PC-9 (cell line): ENCODE measurements at places on chromosomes 1 and 21.

DNA sequence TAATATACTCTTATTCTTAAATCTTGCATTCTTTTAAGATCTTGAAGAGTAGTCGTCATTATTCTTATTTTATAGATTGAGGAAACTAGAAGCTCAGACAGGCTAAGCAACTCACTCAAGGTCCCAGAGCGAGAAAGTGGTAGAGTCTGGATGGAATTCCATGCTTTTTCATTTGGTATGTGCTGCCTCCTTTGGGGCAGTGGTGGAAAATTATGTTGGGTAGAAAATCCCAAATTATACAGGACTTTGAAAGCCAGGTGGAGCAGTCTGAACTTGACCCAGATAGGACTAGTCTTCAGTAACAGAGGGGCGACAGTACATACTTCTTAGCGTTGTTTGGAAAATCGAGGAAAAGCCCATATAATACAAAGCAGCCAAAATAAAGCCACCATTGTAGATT is 205.6 kb downstream of the ATG4C start:
- no peak for DNase-seq

DNA sequence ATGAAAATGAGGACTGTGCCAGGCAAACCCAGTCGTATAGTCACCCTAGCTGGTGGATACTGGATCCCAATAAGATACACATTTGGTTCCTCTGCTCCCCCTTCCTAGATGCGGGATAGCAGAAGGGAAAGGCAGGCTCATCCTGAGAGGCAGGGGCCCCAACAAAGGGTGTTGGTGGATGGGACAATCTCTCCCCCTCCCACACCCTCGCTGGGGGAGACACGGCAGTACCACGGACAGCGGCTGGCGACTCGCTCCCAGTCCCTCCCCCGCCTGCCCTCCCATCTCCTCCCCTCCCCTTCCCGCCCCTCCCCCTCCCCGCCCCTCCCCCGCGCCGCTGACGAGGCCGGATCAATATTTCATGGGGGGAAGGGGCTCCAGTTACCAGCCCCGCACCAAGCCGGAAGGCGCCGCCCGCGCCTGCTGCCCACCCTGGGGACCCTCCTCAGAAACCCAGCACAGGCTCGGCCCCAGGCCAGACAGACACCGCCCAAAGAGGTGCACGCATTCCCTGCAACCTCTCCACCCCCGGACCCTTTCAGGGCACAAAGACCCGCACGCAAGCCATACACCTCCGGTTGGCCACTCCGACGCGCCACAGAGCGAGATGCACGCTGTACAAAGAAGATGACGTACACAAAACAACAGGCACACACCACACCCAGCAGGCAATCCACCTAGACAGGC is 11.5 kb downstream of the RIMS3 start:
- DNase-seq, result no peak

GRCh38 chr1:118323246-118323645 is 138.2 kb upstream of the SPAG17 start:
- no peak for DNase-seq

- no peak for DNase-seq
Measured at GRCh38 chr1:184752656-184753055, 2.0 kb downstream of the EDEM3 start.

DNA sequence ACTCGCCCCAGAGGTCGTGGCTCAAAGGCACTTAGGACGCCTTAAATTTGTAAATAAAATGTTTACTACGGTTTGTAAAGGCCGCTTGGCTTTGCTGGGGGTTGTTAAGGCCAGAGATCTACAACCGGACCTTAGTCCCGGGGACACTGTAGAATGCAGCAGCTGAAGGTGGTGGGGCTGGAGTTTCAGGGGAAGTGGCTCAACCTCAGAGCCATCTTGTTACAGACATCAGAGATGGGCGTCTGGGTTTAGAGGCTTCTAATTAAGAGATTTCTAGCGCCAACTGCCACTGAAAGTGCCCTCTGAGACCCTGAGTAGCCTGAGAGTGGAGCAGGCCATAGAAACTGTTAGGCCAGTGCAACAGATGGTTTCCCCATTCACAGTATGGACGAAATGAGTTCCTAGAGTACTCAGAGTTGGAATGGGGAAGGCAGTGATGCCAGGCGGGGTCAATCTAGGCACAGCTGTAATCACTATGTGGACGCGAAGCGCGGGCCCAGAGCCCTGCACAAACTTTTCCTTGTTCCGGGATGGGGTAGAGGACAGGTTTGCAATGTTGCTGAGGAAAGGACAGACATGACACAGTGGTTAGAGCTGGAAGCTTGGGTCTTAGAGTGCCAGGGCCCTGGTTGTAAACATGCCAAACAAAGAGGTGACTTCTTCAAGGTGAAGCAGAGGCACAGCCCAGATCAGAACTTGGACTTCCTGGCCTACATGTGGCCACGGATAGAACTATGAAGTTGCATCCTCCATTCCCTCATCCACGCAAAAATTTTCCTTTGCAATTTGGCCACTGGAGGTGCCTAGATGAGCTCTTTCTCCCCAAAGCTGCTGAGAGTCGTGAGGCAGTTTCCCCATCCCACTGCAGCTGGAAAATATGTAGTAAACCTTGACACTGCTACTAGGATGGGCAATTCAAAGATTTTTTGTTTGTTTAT is 6.0 kb downstream of the HLX start:
- no peak for DNase-seq

GRCh38 chr1:38715415-38715814 is 144.2 kb downstream of the RRAGC start:
- no peak for DNase-seq

- DNase-seq, result peak; percentile 27
Measured at GRCh38 chr1:21175670-21176581, 771 bp downstream of the EIF4G3 start.

- DNase-seq, result no peak
Measured at GRCh38 chr1:246193537-246193936, 313.5 kb downstream of the SMYD3 start.

DNA sequence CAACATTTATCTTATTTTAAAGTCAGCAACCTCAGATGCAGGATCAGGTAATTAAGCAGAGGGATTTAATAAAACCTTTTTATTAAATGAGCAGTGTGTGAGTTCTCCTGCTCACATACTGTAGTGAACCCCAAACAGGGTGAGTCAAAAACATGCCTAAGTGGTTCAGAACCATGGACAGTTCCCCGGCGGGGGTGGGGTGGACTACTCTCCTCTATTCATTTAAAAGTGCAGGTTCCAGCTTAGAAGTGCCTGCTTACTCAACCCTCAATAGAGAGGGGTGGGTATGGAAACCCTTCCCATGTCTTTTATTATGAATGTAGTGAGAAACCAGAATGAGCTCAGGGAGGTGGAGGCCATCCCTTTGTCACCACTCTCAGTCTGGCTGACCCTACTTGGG is 397.9 kb downstream of the HHAT start:
- peak; percentile 33 for DNase-seq

GRCh38 chr21:26195708-26196107 is 25.1 kb upstream of the APP start:
- DNase-seq, result no peak

DNA sequence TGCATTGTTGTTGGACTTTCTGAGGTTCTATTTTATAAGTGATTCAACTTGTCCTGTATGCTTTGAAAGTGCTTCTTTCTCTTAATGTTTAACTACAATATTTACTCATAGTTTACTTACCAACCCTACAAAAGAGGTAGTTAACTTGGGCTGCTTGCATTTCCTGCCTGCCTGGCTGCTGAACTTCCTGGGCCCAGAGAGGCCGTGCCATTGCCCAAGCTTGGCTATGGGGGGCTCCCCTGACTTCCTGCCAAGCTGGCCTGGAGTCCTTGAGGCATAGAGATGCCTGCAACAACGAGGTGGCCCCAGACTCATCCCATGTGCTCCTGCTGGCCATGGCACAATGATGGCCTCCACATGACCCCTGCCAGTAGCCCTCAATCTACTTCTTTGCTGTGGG is 361.6 kb upstream of the PLD5 start:
- DNase-seq, result no peak

GRCh38 chr1:96144636-96145035 is 576.9 kb upstream of the PTBP2 start:
- no peak for DNase-seq

DNA sequence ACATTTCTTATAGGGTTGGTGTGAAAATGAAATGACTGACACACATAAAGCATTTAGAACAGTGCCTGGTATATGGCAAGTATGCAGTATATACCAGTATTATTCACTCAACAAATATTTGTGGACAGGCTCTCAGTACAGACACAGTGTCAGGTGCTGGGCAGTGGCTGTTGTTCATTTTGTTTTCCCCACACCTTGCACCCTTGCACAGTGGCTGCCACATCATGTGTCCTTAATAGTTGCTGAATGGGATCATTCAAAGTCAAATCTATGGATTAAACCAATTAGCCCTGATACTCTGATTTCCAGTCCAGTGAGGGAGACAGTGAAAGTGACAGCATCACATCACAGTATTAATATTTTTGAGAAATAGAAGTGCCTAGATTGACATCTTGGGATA is 2.4 kb downstream of the SLAMF1 start:
- DNase-seq, result no peak

DNA sequence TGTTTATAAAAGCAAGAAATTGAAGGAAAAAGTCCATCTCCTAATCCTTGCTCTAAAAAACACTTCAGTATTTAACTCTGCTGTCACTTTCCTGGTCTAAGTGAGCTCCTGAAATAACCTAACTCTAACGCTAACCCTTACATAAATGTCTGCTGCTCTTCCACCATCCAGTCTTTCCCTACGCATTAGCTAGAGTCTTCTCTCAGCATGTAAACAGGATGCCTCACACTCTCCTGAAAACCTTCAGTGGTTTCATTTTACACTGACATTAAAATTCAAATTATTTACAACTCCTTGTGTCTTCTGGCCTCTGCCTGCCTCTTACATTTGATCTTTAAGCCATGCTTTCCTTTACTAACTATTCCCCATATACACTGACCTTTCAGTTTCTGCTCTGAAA is 697.6 kb upstream of the CXADR start:
- DNase-seq, result no peak

- no peak for DNase-seq
Measured at GRCh38 chr21:27429710-27430341, 462.9 kb upstream of the ADAMTS5 start.

- DNase-seq, result peak; percentile 45
Measured at GRCh38 chr1:67792741-67793458, 40.4 kb downstream of the GNG12 start.

GRCh38 chr21:29403922-29404538 is 105.3 kb downstream of the BACH1 start:
- DNase-seq, result no peak

GRCh38 chr1:5578690-5579089 is 413.5 kb downstream of the NPHP4 start:
- no peak for DNase-seq

DNA sequence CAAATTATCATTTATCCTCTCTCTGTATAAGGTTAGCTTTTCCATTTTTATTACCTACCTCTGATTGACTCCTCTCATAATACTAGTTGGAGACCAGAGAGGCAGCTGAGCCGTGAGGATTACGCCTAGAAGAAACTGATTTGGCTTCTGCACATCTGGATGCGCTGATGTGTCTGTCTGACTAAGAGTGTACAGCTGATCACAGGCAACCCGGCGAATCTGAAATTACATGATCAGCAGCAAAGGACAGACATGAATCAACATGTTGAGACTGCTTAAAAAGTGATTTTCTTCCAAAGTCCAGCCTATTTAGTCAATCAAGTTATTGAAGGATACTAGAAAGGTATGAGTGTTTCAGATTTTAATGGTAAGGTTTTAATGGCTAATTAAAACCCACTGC is 81.2 kb downstream of the PCSK9 start:
- no peak for DNase-seq

DNA sequence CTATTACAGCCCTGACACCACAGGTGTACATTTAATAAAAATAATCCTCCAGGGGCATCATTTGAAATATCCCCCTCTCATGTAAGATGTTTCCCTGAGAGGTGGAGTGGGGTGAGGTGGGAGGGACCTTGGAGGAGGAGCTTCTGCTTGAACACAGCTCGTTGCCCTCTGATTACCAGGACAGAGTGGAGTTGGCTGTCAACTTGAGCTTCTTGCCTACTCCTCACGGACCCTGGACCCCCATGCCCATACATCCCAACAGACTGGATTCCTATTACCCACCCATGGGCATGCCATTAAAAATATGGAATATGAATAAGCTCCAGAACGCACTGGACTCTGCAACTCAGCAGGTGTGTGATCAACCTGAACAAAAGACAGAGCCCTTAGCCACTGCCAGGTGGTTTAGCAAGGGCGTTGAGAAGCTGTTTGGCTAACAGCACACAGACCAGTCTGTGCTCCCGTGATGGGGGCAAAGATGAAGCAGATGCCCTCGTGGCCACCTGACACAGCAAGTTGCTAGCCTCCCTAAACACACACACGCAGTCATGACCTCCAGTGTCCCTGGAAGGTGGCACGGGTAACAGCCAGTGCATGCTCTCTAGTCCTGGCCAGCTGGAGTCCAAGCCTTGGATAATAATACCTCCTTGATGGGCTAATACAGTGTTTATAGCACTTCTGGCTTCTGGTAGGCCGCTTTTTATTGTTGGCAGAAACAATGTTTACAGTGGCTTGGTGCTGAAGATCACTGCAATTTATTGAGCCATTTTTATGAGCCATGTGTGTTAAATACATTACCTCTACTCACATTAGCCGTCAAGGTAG is 155.0 kb downstream of the TOMM20 start:
- no peak for DNase-seq

DNA sequence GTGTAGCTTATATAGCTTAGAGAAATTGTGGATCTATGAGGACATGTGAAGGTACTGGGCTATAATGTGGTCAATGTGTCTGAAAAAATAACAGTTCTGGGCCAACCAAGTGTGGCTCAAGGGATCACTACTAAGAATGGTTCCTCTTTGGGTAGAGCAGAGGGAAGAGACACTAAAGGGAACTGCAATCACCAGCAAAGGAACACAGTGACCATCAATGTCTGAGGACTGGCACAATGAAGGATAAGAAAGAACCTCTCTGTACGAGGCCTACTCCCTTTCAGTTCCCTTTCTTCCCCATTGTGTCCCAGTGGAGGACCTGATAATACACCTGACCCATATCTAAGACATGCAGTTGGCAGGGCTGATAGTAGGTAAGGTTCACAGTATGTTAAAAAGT is 89.9 kb upstream of the JAK1 start:
- no peak for DNase-seq

GRCh38 chr1:152089014-152089674 is at the start of gene TCHHL1:
TCHHL1 (minus strand) TSS chr1:152089064; CDS start chr1:152088143, 921 bp downstream.
- DNase-seq, result peak; percentile 25

DNA sequence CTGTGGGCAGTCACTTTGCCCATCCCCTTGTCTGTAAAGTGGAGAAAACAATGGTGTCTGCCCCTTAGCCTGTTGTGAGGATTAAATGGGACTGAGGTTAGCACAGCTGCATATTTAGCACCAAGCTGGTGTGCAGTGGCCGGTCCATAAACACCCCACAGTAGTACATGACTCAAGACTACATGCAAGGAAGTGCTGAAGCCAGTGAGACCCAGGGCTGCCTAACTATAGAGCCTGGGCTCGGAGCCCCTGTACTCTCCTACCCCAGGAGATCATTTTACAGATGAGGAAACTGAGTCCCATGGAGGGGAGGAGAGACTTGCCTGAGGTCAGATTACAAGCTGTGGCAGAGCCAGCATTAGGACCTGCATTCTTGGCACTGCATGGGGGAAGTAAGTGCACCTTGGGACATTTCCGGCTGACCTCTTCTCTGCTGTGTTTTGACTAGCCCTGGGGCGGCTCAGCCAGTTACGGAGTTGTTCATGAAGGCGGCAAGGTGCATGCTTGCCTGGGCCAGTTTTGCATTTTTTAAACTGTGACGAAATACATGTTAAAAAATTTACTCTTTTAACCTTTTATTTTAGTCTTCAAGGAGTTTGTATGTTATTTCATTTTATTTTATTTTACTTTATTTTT is 3.2 kb downstream of the SERINC2 start:
- peak; percentile 81 for DNase-seq

GRCh38 chr1:119871881-119872280 is 24.4 kb downstream of the ADAM30 start:
- DNase-seq, result no peak

GRCh38 chr1:223222377-223222776 is 79.3 kb upstream of the TLR5 start:
- DNase-seq, result no peak
